Osteocyte (in vitro differentiated cells): ENCODE measurements at places on chromosomes 2 and 18. TPM values are rescaled to one million over a fixed set of nuclear protein-coding genes. Genes with fewer than 3 reads are reported as not detected.
A peak's percentile ranks its signal among the peaks of the same experiment; 100 is the strongest.

- H3K27ac ChIP-seq: peak overlapping the region; percentile 97
- H3K4me3 ChIP-seq: peak overlapping the region; percentile 99
- peaks cover 46% of the 10 kb centered on the region for H3K4me1 ChIP-seq
- DNase-seq: peak; percentile 86
- peaks cover 10% of the 10 kb centered on the region for H3K36me3 ChIP-seq
These were observed 403 bp downstream of the TMEM127 start for GRCh38 chr2:96265349-96265839.

DNA sequence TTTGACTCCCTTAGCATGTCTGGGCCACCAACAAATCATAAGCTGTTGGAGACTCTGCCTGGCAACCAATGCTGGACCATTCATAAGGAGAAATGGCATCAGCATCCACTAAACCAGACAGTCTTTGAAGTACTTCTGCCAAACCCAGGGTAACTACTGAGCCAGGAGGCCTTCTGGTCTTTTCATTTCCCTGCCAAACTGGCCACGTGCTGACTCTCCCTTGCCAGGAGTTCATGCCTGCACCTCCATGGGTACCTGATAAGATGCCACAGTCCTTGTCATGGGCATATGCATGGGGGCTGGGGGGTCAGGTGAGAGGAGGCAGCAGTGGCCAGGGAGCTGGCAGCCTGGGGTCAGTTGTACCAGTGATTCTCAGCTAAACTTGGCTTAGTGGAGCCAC lies 34.2 kb upstream of the DAPL1 start:
- H3K4me1 ChIP-seq: no peaks in the 10 kb centered on the region
- DNase-seq: no peak
- H3K36me3 ChIP-seq: no peaks in the 10 kb centered on the region
- H3K27ac ChIP-seq: no peak overlapping the region

DNA sequence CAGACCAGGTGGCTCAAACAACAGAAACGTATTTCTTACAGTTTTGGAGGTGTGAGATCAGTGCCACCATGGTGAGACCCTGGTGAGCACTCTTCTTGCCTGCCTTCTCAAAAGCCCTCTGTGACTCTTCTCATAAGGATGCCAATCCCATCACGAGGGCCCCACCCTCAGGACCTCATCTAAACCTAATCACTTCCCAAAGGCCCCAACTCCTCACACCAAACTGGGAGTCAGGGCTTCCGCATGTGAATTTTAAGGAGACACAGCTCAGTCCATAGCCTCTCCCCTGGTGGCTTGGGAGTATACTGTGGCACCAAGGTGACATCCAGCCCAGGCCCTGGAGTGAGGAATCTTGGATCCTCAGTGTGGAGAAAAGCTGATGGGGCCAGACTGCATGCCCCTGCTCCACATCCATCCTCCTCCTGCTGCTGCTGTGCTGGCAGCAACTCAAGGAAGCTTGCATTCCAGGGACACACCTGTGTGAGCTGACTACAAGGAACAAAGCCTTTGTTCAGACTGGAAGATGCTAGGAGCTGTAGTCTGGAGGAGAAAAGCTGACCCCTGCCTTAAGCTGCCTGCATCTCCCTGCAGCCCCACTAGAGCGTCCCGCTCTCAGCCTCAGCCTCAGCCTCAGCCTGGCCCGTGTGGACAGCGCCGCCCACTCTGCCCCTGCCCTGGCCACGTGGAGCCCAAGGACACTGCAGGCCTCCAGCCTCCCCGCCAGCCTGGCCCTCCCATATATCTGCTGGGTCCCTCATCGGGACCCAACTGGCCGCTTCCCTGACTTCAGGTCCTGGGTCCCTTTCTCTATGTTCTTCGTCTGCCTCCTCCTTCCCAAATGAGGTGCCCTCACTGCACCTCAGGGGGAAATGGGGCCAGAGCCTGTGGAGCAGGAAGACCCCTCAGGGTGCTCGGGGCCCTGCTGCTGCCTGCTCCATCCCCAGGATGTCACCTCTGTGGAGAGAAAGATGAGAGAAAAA lies 87.8 kb upstream of the RAB6C start:
- H3K27me3 ChIP-seq: no peaks in the 10 kb centered on the region
- no peaks in the 10 kb centered on the region for H3K36me3 ChIP-seq
- H3K4me3 ChIP-seq: no peak overlapping the region
- DNase-seq: peak; percentile 75
- H3K27ac ChIP-seq: no peak overlapping the region

- H3K27ac ChIP-seq: no peak overlapping the region
- DNase-seq: no peak
- peaks cover 6% of the 10 kb centered on the region for H3K36me3 ChIP-seq
- H3K27me3 ChIP-seq: peaks cover 6% of the 10 kb centered on the region
- H3K4me3 ChIP-seq: no peak overlapping the region
- peaks cover 27% of the 10 kb centered on the region for H3K4me1 ChIP-seq
These were observed 33.6 kb downstream of the ATOH8 start for GRCh38 chr2:85787282-85787980.

- no peaks in the 10 kb centered on the region for H3K27me3 ChIP-seq
- no peak overlapping the region for H3K27ac ChIP-seq
- no peaks in the 10 kb centered on the region for H3K4me1 ChIP-seq
These were observed 893.9 kb upstream of the ACVR2A start for GRCh38 chr2:146950911-146951310.

- no peaks in the 10 kb centered on the region for H3K36me3 ChIP-seq
- H3K4me1 ChIP-seq: no peaks in the 10 kb centered on the region
- H3K27me3 ChIP-seq: peaks cover 42% of the 10 kb centered on the region
- DNase-seq: no peak
- H3K27ac ChIP-seq: no peak overlapping the region
These were observed 52.5 kb upstream of the TRIM43 start for GRCh38 chr2:95539290-95539689.

GRCh38 chr2:174341293-174341994 lies 6.7 kb downstream of the SP9 start:
- H3K4me1 ChIP-seq: peaks cover 30% of the 10 kb centered on the region
- peaks cover 2% of the 10 kb centered on the region for H3K36me3 ChIP-seq
- peaks cover 65% of the 10 kb centered on the region for H3K27me3 ChIP-seq
- H3K27ac ChIP-seq: no peak overlapping the region
- DNase-seq: peak; percentile 96

The L3MBTL4 gene
- total RNA-seq: 0.29 and 0.59 TPM in 2 replicates

The ASXL3 gene
- 7.2 and 10.1 TPM in 2 replicates for total RNA-seq
